ENCODE measurements at places on chromosomes 5 and 9. TPM values are rescaled to one million over a fixed set of nuclear protein-coding genes. Genes with fewer than 3 reads are reported as not detected.

GRCh38 chr9:72794946-72795345 lies 157.9 kb downstream of the ALDH1A1 start:
- DNase-seq = no peak

DNA sequence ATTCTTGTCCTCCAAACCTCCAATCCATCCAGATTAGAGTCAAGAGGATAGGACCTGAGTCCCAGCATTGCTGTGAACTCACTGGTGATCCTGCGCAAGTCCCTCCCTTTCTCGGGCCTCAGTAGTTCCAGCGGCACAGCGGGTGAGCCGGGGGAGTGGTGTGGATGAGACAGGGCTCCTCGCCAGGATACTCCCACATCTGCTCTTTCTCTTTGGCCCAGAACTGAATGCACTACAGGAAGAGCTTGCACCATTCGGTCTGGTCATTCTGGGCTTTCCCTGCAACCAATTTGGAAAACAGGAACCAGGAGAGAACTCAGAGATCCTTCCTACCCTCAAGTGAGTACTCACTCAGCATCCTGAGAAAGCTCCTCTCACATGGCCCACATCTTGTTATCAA lies 6.3 kb downstream of the GPX3 start:
- DNase-seq = no peak

DNA sequence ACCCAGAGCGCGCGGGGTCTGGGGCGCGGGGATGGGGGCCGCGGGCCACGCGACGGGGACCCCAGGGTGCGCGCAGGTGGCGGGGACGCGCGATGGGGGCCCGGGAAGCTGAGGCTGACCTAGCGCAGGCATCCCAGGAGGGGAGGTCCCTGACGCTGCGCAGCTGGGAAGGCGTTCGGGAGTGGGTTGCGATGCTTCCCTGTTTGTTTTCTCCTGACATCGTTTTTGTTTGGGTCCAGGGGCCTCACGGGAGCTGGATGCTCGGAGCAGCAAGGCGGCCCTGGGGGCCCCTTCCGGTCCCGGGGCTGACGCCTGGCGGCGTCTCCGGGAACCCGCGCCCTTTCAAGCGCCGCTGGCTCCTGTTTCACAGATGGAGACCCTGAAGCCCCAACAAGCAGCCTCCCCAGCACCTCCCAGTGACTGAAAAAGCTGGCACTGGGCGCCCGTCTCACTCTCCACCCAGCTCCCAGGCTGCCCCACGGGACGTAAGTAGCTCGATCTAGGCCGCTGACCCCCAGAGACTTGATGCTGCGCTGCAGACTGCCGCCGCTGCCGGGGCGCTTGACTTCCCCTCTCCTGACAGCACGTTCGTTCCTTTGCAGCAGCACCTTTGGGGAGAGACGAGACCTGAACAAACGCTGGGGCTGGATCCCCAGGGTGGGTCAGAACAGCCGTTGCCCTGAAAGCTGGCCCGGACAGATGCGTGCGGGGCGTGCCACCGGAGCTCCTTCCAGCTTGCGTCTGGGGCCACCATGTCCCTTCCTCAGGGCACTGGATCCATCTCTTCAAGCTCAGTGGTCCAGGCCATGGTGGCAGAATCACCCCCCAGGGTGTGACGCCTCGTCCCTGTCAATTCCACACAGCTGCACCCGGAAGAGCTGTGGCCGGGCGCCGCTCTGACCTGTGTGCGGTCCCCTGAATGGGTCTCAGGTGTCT lies 593 bp downstream of the BRD3OS start:
- no peak for DNase-seq

DHFR gene
- polyA plus RNA-seq = 26.7 TPM

RNF208 gene
- polyA plus RNA-seq = 2.5 TPM

SPATA31A3 gene
- not detected for polyA plus RNA-seq

Data from forelimb muscle (tissue), 1 donor.